NCI-H1105 (cell line): ENCODE measurements at places on chromosomes 11 and 22.

DNA sequence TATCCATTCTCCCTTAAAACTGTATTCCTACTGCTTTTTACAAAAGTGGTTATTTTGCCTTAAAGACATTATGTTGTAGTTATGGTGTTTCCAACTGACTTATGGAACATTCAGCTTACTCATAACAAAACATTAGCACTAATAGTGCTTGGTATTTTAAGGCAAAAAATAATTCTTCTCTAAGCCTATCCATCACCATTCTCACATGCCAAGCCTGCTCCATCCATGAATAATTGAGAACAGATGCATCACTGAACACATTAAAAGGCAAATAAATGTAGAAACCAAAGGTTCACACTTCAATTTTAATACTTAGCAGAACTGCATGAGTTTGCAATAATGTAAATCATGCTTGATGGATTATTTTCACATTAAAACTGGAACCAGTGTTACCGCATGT, 42.3 kb upstream of the DDI1 start:
- no peak for DNase-seq

DNA sequence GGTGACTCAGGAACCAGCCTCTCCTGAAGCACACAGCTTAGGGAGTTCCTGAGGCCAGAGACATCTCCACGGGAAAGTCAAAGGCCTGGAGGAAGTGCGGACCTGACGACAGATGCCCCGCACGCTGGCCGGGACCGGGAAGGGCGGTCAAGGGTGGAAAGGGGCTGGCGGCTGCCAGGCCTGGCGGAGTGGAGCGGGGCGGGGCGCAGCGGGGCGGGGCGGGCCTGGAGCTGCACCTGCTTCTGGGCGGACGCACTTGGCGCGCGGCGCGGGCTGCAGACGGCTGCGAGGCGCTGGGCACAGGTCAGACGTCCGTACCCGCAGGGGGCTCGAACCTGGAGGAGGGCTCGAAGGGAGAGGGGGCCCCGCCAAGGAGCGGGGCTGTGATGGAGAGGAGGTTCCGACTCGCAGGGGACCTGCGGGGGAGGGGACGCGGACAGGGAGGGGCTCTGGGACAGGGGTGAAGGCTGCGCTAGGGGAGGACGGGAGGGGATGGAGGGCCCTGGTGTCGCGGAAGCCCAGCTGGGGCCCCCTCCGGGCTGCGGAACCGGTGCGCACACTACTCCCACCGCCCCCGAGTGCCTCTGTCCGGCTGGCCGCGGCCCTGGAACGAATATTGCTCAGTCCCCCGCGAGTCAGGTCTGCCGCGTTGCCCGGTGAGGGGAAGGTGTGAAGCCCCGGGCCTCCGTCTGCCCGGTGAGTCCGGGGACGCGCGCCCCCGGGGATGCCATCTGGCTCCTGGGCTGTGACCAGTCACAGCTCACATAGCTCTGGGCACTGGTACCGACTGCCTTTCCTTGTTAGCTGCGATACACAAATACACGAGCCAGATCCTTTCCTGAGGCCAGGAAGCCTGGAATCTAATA, at the start of gene TMEM45B:
Gene TMEM45B (plus strand): TSS at position 253 of the 866 bp plus-strand sequence. CDS start 36,635 bp downstream, outside the sequence.
- DNase-seq: peak; percentile 70

GRCh38 chr11:131687291-131688047, 317.1 kb downstream of the NTM start:
- no peak for DNase-seq

DNA sequence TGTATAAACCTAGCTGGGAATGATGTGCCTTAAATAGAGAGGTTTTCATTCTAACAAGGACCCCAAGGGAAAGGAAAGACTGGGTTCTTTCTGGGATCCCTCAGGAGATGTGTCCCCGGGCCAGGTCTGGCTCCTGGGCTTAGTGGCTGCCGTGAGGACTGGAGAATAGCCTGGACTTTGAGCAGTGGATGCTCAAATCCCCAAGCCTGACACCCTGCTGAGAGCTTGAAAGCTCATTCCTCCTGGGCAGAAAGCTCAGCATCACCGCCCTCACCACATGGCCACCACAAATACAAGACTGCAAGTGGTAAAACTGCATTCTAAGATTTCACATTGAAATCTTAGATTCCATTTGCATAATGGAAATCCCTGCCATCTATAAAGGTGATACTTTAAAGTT, 79.4 kb upstream of the NARS2 start:
- no peak for DNase-seq

DNA sequence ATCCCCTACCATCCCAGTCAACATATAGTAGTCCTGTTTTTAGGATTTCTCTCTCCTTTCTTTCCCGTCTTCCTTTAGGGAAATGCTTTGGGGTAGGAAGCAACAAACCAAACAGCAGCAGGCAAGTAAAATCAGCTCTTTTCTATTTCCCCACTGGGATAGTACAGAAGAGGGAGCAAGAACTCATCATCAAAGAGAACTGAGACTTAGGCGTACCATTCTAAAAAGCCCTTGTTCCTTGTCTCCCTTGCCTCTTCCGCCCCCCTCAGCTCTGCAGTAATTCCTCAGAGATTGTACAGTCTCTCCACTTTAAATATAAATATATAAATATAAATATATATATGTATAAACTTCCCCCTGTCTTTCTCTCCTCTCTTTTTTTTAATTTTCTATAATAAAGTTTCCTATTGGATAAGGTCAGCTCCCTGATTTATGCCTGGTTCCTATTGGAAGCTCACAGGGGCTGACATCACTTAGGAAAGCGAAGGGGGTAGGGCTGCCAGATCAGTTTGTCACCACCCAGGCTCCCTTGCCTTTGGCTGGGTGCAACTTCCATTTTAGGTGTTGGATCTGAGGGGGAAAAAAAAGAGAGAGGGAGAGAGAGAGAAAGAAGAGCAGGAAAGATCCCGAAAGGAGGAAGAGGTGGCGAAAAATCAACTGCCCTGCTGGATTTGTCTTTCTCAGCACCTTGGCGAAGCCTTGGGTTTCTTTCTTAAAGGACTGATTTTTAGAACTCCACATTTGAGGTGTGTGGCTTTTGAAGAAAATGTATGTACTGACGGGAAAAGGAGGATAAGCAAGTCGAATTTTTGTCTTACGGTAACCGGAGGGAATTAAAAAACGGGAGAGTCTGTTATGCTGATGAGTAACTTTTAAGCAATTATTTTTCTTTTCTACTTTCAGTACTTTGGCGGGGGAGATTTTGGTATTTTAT, at the start of gene CTNND1:
Gene CTNND1 (plus strand): TSS at position 502 of the 934 bp plus-strand sequence. CDS start 29,677 bp downstream, outside the sequence.
- DNase-seq: peak; percentile 94

DNA sequence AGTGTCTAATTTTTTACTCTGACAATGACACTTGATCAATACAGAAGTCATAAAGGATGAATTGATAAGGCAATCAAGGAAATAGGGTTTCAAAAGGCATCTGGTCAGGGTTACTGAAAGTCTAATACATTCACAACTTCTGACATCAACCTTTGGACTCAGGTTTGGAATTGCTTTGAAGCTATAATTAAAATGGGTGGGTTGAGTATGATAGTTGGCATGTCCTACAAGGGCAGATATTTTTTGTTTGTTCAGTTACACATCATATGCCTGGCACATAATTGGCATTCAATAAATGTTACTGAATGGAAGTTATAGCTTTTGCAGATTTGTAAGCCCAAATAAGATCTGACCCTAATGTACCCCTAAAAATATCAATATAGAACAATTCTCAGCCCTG, 7.3 kb upstream of the FUT4 start:
- no peak for DNase-seq

DNA sequence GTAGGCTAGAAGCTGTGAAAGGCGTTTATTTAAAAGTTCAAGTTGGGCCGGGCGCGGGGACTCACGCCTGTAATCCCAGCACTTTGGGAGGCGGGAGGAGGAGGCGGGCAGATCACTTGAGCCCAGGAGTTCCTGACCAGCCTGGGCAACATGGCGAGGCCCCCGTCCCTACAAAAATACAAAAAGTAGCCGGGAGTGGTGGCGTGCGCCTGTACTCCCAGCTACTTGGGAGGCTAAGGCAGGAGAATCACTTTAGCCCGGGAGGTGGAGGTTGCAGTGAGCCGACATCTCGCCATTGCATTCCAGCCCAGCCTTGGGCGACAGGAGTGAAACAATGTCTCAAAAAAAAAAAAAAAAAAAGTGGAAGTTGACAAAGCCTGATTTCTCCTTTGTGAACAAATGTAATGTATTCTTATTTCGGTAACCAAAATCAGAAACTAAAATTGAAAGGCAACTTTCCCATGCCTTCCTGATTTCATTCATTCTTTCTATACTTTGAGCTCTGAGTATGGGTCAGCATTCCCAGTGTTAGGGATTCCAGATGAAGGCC, 825 bp downstream of the PTPMT1 start:
- DNase-seq: no peak

DNA sequence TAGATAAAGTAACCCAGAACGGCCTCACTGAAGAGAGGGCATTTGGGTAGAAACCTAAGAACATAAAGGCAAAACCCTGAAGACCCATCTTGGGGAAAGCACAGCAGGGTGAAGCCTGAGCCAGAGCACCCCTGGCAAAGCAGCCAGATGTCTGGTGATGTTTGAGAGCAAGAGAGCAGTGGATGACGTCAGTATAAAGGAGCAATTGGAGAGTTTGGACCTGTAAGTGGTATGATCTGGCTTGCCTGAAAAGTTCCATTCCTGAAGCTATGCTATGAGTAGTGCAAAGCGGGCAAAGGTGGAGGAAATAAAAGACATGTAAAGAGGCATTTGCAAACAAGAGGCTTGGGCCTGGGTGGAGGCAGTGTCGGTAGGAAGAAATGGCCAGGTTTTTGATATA, 167.8 kb downstream of the MSANTD4 start:
- DNase-seq: no peak

DNA sequence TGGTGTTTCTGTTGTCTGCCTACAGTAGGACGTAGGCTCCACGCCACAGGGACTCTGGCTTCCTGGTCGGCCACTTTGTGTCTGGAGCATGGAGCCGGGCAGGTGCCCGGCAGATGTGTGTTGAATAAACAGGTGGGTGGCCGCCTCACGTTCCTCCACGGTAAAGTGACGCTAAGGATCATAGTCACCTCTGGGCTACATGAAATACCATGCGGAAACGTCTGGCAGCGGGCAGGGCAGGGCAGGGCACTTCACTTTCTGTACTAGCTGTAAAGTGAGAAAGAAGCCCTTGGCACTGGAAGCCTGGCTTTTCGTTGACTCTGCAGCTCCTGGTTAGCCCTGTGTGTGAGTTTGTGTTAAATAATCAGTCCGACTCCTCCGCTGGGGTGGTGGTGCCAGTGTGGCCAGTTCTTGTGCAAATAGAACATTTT, 52.4 kb downstream of the MCM5 start:
- no peak for DNase-seq

GRCh38 chr11:22730319-22730718, 63.9 kb downstream of the GAS2 start:
- DNase-seq: peak; percentile 4

- no peak for DNase-seq
Observed at GRCh38 chr22:42957958-42958357, 57.0 kb downstream of the PACSIN2 start.

- DNase-seq: no peak
Observed at GRCh38 chr11:14390669-14391068, 31.7 kb upstream of the RRAS2 start.

DNA sequence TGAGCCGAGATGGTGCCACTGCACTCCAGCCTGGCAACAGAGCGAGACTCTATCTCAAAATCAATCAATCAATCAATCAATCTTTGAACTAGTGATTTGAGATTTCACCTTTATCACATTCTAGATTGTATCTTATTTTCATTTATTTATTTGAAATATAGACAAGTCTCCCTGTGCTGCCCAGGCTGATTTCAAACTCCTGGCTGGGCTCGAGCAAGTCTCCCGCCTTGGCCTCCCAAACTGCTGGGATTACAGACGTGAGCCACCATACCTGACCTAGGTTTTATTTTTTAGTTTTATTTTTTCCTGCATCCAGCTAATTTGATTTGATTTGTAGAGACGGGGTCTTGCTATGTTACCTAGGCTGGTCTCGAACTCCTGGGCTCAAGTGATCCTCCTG, 17.1 kb downstream of the F2 start:
- DNase-seq: no peak

DNA sequence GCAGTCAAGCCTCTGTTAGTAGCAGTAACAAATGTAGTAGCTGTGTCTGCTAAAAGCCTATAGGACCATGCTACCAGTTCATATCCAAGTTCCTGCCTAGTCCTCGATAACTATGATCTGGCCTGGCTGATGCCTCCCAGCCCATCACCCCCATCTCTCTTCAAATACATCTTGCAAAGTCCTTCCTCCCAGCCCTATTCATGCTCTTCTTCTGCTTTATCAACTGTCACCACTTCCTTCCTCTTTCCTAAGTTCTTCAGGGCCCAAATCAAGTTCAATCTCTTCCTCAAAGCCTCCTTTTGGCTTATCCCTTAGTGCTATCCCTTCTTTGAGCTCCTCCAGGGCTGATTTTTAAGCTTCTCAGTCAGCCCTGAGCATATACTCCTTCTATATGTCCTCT, 150.9 kb upstream of the THY1 start:
- no peak for DNase-seq

DNA sequence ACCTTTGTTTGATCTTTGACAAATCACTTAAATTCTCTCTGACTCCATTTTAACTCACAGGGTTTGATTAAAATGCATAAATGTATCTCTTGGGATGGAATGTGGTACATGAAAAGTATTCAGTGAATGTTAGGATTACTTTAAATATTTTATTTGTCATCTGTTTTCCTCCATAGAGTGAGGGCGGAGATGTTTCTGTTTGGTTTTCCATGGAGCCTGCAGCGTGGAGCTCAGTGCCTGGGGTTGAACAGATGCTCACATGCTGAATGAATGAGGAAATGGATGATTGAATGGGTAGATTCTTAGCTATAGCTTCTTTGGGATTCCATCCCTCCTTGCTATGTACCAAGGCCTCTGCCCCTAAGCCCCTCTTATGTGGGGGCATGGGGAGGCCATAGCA, 10.0 kb downstream of the TSPAN18 start:
- DNase-seq: no peak

DNA sequence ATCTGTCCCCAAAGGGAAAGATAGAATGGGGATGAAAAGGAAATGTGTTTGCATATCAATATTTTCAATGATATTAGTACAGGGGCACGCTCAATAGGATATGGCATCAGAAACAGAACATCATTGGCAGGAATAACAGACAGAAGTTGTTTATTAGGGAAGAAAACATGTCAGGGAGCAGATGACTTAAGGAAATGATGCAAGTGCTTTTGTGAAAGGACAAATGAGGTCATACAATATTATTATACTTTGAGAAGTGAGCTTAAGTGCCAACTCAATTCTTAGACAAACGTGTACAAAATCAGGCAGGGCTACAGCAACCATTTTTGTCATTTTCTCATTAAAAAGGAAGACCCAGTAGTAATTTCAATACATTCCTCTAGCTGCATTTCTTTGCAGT, 388.4 kb downstream of the SOX6 start:
- DNase-seq: no peak

GRCh38 chr11:67689178-67689577, 14.8 kb upstream of the ALDH3B2 start:
- no peak for DNase-seq

- DNase-seq: no peak
Observed at GRCh38 chr11:91170711-91171110, 947.9 kb upstream of the CHORDC1 start.

- no peak for DNase-seq
Observed at GRCh38 chr11:27505781-27506180, 788 bp downstream of the LIN7C start.

GRCh38 chr11:130071211-130071712, 1.6 kb downstream of the APLP2 start:
- DNase-seq: no peak

- DNase-seq: no peak
Observed at GRCh38 chr11:132140056-132140455, 769.6 kb downstream of the NTM start.

GRCh38 chr22:24398409-24398808, 29.0 kb upstream of the ADORA2A start:
- DNase-seq: no peak
